ENCODE measurements at places on chromosomes 4 and X. TPM values are rescaled to one million over a fixed set of nuclear protein-coding genes. Genes with fewer than 3 reads are reported as not detected.

DMRTC1 gene
- total RNA-seq: not detected

PHOX2B gene
- not detected for total RNA-seq

SYTL4 gene
- 5.9 TPM for total RNA-seq

SPANXA1 gene
- total RNA-seq: not detected

FGF5 gene
- total RNA-seq: 3.4 TPM

STPG2 gene
- total RNA-seq: 0.52 TPM

RASL11B gene
- 4.5 TPM for total RNA-seq

TSC22D3 gene
- total RNA-seq: 105 TPM

CDKL2 gene
- total RNA-seq: 0.26 TPM

C4orf46 gene
- 16.9 TPM for total RNA-seq

PABPC5 gene
- total RNA-seq: 1.2 TPM

TBC1D25 gene
- 7.9 TPM for total RNA-seq

FGB gene
- total RNA-seq: not detected

MAGEA6 gene
- not detected for total RNA-seq

AR gene
- total RNA-seq: 3.6 TPM

MAGEB1 gene
- not detected for total RNA-seq
